ENCODE measurements at places on chromosomes 7 and 10.

DNA sequence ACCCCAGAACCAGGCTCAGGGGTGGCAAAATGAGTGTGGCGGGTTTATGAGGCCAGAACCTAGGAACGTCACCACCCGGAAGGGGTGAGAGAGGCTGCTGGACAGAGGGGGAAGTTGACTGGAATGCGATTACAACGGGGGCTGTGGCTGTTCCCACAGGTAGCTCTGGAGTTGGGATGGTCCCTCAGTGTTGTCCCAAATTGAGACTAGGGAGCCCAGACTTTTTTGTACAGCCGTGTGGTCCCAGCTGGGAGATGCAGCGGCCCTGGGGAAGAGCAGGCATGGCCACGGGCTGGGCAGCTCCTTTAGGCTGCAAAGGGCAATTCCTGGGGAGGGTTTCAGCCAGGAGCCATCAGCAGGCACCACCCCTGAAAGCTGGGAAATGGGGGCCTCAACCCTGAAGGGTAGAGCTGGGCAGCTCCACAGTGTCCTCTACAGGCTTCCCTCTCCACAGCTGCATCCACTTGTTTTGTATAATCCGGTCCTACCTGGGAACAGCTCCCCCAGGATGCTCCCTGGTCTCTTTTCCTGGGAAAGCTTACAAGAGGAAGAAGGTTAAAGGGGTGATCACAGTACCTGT, 11.0 kb upstream of the GDF10 start:
- DNase-seq: no peak

- no peak for DNase-seq
These were observed 81.2 kb upstream of the PPIF start for GRCh38 chr10:79266084-79266483.

- no peak for DNase-seq
These were observed 196.1 kb upstream of the LRGUK start for GRCh38 chr7:133931053-133931452.

DNA sequence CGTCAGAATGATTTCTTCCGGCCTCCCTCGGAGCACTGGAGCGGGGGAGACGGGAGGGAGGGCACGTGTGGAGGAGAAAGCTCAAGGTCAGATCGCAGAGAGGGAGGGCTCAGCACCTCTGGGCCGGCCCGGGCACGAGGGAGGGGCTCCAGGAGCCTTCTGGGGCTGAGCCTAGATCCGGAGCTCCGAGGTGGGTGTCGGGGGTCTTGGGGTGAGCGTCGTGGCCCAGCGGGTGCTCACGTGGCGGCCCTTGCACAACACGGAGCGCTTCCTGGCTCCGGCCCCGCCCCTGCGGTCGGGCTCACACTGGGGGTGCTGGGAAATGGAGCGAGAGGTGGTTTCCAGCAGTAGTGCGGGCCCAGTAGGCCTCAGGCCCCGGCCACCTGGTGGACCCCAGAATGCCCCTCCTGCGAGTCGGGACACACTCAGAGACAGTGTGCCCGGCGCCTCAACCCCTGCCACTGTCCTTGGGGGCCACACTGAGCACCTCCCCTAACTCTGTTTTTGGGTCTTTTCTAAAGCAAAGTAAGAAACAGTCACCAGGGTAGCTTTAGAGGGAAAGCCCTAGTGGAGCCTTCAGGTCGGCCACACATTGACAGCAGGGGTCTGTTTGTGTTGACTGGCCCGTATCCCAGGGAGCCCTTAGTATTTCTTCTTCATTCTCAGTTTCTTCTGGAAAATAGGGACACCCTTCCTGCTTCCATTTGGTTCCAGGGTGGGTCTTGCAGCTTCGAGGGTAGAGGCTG, 798 bp downstream of the PPIF start:
- peak; percentile 62 for DNase-seq

DNA sequence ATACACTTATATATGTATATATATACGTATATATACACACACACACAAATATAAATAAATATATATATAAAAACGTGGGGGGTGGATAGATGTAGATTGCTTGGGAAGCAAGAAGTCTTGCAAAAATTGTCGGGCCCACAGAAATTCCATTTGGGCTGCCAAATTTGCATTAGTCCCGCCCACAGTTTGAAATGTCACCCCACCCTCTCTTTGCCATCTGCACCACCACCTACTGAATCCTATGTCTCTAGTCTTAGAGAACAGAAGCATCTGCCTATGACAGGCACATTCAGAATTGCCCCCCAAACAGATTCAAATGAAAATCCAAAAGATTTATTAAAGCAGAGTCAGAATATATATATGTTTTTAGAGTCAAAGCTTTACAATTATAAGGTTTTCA, 25.6 kb upstream of the CACNA2D1 start:
- no peak for DNase-seq

GRCh38 chr7:70539617-70540016, 592.3 kb upstream of the GALNT17 start:
- no peak for DNase-seq

- no peak for DNase-seq
These were observed 71.4 kb downstream of the HTR5A start for GRCh38 chr7:155141562-155141961.

DNA sequence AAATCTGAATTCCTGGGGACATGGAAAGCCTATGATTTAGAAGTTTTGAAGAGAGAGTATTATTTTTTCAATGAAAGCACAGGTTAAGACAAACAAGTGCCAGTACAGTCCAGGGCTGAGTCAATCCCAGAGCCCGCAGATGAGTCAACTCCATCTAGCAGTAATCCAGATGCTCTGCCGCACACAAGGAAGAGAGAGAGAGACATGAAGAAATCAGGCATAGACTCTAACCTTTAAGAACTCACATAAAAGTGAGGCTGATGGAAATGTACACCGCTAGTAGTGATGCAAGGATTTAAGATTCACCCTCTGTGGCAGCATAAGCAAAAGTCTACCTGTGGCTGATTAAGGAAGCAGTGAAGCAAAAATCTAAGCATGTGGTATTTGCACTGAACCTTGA, 651.5 kb downstream of the TNS3 start:
- DNase-seq: no peak
